Fibroblast of mammary gland (primary cell): ENCODE measurements at places on chromosomes 6 and 20.
A peak's percentile ranks its signal among the peaks of the same experiment; 100 is the strongest.

GRCh38 chr20:21981179-21981578 lies 275.7 kb downstream of the PAX1 start:
- DNase-seq = peak; percentile 71

GRCh38 chr6:141790921-141791320 lies 341.8 kb upstream of the GJE1 start:
- DNase-seq = no peak

- peak; percentile 80 for DNase-seq
These were observed at the start of gene PREP for GRCh38 chr6:105402939-105403935. Gene PREP, minus strand, starts transcription at chr6:105403082. Its CDS starts 191 bp downstream, at chr6:105402891.

DNA sequence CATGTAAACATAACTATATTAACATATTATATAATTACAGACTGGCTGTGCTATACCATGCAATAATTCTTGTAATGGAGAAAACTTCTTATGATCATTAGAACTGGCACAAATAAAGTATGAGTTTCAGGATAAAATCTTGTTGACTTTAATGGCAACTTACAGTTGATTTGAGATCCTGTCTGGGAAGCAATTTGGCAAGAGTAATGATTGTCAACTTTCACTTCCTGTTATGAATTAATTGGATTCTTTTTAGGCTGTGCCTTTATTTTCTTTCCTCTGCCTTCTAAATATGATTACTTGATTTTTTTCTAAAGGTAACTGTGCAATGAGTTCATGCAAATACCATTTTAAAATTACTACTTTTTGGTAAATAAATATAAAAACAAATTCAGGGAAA lies 158.1 kb upstream of the B3GAT2 start:
- no peak for DNase-seq

GRCh38 chr20:41138475-41139226 lies 1.3 kb downstream of the PLCG1 start:
- DNase-seq = no peak

DNA sequence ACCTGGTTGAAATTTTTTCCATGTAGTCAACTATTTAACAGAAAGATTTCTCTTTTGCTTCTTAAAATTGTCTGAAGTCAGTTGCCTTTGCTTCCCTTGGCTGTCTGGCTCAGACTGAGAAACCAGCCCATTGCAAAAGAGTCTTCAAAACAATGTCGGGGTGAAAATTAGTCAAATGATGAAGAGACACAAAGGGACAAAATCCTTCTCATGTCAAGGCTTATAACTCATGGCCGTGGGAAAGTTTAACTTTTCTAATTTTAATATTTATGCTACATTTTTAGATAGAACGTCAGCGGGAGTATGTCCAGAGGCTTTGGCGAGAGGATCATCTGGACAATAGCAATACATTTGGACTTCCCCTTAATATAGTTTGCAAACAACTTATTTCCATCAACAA lies 127.2 kb downstream of the CD164 start:
- no peak for DNase-seq

GRCh38 chr6:63353286-63353630 lies 33.5 kb upstream of the LGSN start:
- no peak for DNase-seq

GRCh38 chr6:72464791-72465691 lies 156.8 kb upstream of the KCNQ5 start:
- peak; percentile 86 for DNase-seq

GRCh38 chr6:52496631-52497030 lies 76.5 kb downstream of the EFHC1 start:
- DNase-seq = no peak

DNA sequence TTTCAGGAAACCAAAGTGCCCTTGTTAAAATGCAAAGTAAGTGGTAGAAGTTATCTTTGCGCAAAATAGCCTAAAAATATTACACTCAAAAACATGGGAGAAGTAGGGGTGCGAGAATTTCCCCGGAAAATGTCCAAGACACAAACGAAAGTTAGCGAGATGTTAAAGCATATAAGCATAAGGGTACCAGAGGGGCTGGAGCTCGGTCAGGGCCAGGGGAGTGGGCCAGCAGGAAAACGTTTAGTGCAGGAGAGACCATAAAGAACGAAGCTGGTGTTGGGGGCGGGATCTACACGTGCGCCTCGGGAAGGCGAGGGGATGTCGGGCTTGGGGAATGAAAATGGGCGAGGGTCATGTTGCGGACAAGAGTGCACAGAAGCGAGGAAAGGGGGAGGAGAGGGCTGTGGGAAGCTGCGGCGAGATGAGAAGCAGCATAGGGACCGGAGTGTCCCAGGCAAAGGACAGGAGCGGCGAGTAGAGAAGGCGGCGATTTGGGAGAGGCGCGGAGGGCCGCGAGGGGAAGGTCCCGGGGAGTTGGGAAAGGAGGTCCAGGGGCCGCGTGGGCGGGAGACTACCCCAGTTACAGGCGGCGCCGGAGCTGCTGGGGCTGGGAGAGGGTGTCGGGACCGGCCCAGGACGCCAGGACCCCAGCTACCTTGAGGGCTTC lies 600 bp downstream of the XPO5 start:
- peak; percentile 11 for DNase-seq

- no peak for DNase-seq
These were observed 1.5 kb downstream of the PPIL1 start for GRCh38 chr6:36873115-36873514.

DNA sequence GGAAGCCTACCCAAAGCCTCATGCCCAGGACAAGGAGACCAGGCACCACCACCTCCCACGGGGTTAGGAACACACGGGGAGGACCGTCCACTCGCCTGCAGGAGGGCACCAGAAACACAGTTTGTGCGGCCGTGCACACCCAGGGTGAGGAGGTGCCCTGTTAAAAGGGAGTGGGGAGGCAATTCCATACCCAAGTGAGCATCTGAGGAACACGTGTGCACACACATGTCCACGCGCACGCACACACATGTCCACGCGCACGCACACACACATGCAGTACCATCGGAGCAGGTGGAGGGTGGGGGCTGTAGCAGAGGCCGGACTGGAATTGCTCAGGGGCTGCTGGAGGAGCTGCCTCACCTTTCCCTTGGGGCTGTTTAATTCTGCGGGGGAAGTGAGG lies 259.4 kb downstream of the TAF4 start:
- no peak for DNase-seq

- no peak for DNase-seq
These were observed 253.3 kb upstream of the ECI2 start for GRCh38 chr6:4388675-4389074.

DNA sequence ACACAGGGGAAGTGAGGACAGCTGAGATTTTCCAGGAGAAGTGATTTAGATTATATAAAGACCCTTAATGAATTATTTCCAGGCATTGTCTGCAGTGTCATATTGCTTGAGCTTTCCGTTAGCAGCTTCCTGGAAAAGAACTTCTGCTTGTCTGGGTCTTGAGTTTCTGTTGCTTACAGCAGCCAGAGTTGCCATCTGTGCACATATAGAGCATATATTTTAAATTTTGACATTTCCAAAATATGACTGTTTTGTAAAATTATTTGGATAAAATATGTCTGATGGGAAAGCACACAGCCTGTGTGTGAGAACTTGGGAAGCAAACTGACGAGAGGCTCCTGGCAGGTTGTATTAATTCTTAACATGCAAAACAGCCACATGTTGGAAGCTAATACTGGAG lies 21.0 kb upstream of the NKX2-2 start:
- DNase-seq = no peak

DNA sequence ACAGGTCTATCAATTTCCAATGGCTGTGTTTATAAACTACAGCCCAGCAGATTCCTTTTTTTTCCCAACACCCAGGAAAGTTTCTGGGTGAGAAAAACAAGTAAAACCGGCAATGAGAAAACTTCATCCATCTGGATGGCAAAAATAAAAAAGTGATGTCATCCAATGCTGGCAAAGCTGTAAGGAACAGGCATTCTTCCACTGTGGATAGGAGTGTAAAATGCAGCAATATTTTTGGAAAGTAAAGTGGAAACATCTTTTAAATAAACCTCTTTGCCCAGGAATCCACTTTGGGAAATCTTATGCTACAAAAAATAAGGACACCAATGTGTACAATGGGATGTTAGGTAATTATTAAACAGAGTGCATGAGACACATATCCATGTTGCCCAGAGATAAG lies 102.1 kb upstream of the NT5E start:
- no peak for DNase-seq

DNA sequence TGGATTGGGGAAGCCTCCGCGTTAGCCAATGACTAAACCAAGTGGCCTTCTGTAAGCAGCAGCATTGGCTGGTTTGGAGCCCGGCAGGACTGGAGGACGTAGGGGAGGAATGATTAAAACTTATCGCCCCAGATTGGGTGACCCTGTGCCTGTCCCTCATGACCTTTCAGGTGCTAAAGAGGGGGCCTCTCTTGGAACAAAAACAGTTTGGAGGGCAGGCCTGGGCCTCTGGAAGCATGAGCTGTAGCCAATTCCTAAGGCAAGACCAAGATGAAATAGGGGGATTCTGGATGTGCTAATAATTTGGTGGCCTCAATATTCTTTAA lies 1.4 kb downstream of the GMPR start:
- peak; percentile 35 for DNase-seq

- no peak for DNase-seq
These were observed 63.5 kb downstream of the VTA1 start for GRCh38 chr6:142210606-142211005.

- DNase-seq = no peak
These were observed 53.0 kb upstream of the OLIG3 start for GRCh38 chr6:137547186-137547585.

GRCh38 chr6:121600389-121601168 lies 165.1 kb downstream of the GJA1 start:
- no peak for DNase-seq
